ENCODE measurements at places on chromosomes 16 and 17.

DNA sequence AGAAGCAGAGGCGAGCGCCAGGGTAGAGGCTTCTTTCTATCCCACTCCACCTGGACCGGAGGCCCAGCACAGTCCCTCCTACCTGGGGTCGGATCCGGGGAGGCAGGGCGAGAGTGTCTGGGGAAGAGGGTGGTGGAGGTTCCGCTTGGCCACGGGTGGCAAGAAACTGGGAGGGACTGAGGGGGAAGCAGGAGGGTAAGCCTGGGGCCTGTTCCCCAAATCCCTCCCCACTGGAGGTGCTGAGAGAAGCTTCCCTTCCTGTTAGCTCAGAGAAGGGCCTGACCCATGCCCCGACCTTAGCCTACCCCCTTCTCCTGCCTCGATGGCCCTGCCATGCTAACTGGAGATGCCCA, 1.8 kb upstream of the TPPP3 start:
- no peak for DNase-seq

- no peak for DNase-seq
These were observed 20.7 kb downstream of the PIK3R6 start for GRCh38 chr17:8846768-8847211.

DNA sequence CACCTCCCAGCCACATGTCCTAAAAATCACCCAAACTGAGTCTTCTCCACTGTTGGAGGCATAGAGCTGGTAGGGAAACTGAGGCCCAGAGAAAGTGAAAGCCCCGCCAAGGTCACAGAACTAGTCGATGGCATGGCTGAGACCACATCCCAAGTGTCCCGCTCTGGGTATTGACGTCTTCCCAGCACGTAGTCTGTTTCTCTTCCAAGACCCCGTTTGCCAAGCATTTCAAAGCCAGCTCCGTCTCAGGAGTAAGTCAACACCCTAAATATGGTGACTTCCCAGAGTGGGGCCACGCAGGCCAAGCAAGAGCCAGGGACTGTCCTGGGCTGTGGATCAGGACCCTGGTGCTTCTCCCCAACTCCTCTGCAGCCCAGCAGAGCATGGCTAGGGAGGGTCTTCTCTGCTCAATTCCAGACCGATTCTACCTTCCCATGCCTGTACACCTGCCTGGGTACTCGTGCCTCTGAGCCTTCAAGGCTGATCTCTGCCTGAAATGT, 19.7 kb downstream of the PITPNM3 start:
- no peak for DNase-seq

- DNase-seq: no peak
These were observed 237.3 kb downstream of the PMP22 start for GRCh38 chr17:15027853-15028252.

- no peak for DNase-seq
These were observed 3.7 kb downstream of the TRAF7 start for GRCh38 chr16:2159175-2159838.

DNA sequence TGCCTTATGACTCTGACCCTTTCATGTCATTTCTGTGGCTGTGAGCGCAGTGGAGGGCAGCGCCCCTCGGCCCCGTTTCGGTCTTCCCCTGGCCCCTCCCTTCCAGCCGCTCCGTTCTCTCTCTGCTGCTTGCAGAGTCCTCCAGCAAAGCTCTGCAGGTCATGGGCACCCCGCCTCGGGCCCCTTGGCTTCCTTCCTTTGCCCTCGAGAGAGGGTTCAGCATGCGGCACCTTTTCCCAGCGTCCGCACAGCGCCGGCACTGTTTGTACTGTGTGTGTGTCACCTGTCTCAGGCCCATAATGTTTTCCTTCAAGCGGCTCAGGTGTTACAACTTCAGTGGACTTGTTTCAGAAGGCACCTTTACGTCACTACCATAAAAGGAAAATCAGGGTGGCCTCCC, 98.5 kb downstream of the RAP1GAP2 start:
- no peak for DNase-seq

DNA sequence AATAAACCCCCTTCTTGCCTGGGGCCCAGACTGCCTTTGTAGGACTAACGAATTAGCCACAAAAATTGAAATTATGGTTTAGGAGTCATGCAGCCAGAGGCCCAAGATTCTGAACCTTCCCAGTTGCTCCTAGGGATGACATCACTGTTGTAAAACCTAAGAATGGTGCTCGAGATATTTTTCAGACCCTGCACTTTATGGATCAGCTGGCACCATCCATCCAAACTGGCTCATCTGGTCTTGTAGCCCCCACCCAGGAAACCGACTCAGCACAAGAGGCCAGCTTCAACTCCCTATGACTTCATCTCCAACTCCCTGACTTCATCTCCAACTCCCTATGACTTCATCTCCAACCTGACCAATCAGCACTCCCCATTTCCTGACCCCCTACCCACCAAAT, 10.9 kb upstream of the EVPL start:
- DNase-seq: no peak

GRCh38 chr16:12126091-12126806, 149.7 kb downstream of the SNX29 start:
- no peak for DNase-seq

DNA sequence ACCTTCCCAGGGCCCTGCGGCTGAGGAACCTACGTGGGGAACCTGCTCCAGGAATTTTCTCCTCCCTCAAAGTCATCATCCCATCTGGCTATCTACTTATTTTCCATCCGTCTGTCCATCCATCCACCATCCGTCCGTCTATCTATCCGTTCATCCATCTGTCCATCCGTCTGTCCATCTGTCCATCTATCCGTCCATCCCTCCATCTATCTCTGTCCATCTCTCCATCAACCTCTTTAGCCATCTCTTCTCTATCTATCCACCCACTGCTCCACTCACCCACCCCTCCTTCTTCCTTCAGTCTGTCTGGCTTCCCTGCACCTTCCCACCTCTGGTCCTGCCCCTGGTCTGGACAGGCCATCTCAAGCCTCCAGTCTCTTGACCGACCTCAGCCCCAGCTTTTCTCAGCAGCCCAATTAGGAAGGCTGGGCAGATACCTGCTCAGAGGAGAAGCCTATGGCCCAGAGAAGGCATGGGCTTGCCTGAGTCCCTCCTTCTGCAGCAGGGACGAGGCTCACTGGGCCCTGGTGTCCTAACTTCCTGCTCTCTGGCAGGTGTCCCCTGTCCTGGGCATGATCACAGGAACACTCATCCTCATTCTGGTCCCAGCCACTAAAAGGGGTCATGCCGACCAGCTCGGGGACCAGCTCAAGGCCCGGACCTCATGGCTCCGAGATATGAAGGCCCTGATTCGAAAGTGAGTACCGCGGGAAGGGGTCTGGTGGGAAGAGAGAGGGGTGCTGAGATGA, 23.0 kb downstream of the MYBBP1A start:
- DNase-seq: no peak

DNA sequence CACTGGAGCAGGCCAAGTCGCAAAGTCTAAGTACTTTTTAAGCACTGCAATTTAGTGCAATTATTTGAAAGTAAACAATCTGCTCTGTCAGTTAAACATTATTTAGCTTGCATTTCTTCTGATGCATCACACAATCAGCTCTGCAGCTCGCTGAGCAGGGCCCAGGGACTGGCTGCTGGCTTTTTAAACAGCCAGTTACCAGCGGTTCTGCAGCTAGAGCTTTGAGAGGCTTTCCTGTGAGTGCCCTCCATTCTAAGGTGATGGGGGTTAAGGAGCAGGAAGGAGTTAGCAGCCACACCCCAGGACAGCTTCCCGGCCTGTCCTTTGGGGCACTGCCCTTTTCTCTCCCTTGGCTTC, 154.3 kb downstream of the SALL1 start:
- no peak for DNase-seq

All from NCI-H774 (cell line).